Effector memory CD8-positive, alpha-beta T cell (primary cell): ENCODE measurements at places on chromosomes 6 and 20.

- no peak for DNase-seq
Observed at GRCh38 chr6:39389484-39389767, 66.9 kb upstream of the KCNK16 start.

GRCh38 chr6:119326291-119327005 lies 23.1 kb downstream of the MAN1A1 start:
- DNase-seq: no peak

GRCh38 chr6:139824864-139825263 lies 450.4 kb upstream of the CITED2 start:
- no peak for DNase-seq

GRCh38 chr6:159616456-159616855 lies 76.6 kb downstream of the SOD2 start:
- DNase-seq: no peak

DNA sequence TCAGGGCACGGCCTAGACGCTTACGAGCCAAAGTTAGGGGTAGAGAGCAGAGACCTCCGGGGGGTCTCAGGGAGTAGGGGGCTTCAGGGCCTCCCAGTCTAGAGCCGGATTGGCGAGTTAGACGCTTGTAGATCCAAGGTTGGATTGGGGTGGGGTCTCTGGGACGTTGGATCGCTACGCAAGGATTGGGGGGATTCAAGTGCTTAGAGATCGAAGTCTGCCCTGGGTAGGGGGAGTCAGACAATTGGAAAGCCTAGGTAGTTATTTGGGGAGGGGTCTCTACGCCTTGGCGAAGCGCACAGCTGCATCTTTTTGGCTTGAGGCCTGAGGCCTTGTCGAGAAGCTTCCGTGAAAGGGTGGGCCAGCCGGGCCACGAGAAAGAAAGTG lies 469 bp downstream of the STX16 start:
- peak; percentile 13 for DNase-seq

GRCh38 chr20:63915471-63915870 lies 20.5 kb downstream of the DNAJC5 start:
- DNase-seq: no peak

- no peak for DNase-seq
Observed at GRCh38 chr6:55064711-55065420, 109.4 kb upstream of the HCRTR2 start.

DNA sequence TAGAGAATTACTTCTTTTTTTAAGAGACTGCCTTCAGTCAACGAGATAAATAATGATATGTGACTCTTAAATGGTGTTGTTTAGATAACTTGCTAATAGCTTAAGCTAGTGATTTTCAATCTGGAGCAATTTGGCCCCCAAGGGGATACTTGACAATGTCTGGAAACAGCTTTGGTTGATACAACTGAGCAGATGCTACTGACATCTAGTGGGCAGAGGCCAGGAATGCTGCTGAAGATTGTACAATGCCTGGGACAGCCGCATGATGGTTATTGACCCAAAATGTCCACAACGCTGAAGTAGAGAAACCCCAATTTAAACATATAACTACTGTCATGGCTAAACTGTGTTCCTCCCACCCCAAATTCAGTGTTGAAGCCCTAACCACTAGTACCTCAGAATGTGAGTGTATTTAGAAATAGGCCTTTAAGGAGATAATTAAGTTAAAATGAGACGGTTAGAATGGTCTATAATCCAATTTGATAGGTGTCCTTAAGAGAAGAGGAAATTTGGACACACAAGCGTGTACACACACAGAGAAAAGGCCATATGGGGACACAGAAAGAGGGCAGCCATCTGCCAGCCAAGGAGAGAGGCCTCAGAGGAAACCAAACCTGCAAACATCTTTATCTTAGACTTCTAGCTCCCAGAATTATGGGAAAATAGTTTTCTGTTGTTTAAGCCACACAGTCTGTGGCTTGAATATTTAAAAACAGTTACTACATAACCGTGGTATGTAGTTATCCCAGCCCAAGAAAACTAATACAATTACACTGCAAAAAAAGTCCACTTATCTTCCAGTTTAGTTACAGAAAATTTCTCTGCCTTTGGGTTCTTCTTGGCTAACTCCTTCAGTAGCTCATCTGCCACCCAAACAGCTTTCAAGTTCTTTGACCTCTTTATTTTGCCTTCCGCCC lies 22.2 kb downstream of the RWDD2A start:
- DNase-seq: peak; percentile 43

DNA sequence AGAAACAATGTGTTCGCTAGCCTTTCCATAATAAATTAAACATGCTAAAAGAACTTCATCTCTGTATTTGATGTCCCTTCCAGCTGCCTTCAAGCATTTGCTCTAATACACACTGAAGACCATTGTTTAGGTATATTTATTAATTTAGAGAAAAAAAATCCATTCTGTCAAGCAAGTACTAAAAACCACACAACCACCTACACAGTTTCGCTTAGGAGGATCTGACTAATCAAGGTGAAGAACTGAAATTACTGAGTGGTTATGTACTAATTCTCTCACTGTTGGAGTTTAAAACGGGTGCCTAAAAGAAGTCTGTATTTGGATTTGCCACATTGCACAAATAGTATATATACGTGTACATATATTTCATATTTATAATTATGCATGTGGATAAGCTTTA lies 58.9 kb downstream of the GMDS start:
- no peak for DNase-seq

- peak; percentile 17 for DNase-seq
Observed at GRCh38 chr20:17967521-17968365, 851 bp downstream of the SNX5 start.

DNA sequence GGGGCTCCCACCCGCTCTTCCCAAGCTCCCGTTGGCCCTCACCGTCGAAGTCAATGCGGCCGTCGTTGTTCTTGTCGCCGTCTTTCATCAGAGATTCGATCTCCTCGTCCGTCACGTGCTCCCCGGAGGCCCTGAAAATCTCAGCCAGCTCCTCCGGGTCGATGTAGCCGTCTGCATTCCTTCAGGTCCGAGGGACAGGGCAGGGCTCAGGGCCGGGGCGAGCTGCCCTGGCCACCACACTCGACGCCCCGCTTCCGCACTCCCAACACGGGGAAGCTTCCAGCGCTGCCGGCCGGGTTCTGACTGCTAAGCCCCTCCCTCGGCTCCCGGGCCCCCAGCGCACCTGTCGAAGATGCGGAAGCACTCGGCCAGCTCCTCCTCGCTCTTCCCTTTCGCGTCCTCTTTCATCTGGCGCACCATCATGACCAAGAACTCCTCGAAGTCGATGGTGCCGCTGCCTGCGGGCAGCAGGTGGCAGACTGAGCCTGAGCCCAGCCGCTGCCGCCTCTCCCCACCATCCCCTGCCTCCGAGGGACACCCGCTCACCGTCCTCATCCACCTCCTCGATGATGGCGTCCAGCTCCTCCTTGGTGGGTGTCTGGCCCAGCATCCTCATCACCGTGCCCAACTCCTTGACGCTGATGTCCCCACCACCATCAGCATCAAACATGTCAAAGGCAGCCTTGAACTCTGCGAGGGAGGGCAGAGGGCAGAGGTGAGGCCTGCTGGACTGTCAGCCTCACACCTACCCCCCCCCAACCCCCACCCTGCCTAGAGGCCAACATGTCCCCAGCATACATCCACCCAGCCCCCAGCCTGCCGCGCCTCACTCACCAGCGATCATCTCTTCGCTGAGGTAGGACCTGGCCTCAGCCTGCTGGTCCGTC lies 2.9 kb downstream of the TNNC2 start:
- DNase-seq: peak; percentile 14

GRCh38 chr6:45901767-45902650 lies 113.7 kb downstream of the CLIC5 start:
- DNase-seq: no peak

- no peak for DNase-seq
Observed at GRCh38 chr6:15110726-15111354, 135.0 kb upstream of the JARID2 start.

DNA sequence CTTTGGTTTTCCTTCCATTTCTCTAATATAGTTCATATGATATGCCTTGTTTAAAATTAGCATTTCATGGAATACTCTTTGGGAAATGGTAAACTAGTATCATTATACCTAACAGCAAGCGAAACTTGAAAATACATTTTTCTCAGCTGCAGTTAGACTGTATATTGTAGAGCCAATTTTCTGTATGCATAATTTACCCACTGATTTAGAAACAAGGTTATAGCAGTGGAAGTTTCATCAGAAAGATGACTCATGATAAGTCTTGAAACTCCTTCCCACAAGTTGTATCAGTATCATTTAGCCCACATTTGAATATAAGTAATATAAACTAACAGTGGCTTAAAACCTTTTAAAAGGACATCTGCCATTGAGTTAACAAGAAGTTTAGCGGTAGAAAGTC lies 164.8 kb upstream of the BMP5 start:
- DNase-seq: no peak

DNA sequence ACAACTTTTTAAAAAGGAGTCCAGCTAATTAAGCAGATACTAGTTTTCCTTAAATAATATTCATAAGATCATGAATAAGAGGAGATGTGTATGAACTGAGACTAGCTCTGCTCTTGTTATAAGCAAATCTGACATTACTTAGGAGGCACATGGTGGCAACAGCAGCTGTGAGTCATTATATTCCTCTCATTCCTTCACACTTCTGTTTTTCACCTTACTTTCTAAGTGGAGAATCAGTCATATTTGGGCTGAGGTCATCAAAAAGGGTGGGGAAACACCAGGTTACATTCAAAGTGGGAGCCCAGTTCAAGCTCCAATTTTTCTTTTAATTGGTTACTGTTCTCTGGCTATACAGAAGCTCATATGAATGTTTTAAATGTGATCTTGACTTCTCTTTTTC lies 6.0 kb upstream of the RIPPLY2 start:
- DNase-seq: no peak

- no peak for DNase-seq
Observed at GRCh38 chr6:26129656-26130055, 42.4 kb downstream of the HFE start.

GRCh38 chr20:37919389-37920040 lies 16.6 kb downstream of the VSTM2L start:
- DNase-seq: no peak

- DNase-seq: no peak
Observed at GRCh38 chr6:143125455-143125854, 64.8 kb downstream of the AIG1 start.

- peak; percentile 24 for DNase-seq
Observed at GRCh38 chr6:166382500-166382932, 224 bp downstream of the MPC1 start.

- DNase-seq: no peak
Observed at GRCh38 chr6:98830146-98830545, 4.2 kb upstream of the POU3F2 start.

DNA sequence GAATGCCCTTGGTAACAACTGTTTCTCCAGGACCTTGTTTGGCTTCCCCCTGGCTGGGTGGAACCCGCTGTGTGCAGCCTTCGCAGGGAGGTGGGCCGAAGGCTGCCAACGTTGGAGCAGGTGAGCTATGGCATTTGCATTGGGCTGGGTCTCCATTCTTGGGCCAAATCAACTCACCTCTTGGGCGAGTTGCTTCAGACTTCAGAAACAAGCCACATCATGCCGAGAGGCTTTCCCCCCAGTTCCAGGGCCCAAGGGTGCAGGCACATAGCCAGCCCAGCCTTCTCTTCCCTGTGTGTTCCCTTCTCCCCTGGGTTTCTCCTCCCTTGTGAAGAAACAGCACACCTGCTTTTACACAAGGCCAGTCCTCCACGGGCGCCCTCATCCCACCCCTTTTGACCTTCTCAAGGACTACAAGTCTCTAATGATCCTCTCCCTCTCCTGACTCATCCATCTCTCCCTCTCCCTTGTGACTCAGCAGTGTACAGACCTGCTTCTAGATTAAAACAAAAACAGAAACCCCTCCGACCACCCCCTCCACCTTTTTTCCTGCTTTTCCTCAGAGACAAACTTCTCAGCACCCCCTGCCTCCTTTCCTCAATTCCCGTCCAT lies 41.6 kb downstream of the FAM209B start:
- DNase-seq: no peak

- DNase-seq: no peak
Observed at GRCh38 chr6:150894935-150895552, 29.5 kb downstream of the MTHFD1L start.

DNA sequence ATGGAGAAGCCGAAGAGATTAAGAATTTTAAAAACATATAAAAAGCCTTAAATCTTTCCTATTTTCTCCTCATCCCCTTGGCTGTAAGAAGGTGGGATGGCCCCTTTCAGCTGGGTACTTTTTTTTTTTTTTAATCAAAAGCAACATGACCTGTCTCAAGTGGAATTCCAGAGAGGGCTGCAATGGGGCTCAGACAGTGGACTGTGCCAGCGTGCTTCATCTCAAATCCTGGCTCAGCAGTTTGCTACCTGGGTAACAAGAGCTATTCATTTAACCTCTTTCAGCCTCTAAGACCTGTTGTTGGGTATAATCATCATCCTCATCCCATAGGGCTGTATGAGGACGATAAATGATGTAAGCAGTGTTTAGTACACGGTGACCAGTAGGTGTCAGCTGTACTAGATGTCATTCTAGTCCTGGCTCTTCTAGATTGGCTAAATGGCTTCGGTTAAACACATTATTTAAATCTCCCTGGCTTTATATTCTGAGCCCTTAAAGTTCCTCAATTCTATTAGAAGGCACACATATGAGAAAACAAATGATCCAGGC lies 6.9 kb upstream of the PPP1R3G start:
- DNase-seq: no peak

DNA sequence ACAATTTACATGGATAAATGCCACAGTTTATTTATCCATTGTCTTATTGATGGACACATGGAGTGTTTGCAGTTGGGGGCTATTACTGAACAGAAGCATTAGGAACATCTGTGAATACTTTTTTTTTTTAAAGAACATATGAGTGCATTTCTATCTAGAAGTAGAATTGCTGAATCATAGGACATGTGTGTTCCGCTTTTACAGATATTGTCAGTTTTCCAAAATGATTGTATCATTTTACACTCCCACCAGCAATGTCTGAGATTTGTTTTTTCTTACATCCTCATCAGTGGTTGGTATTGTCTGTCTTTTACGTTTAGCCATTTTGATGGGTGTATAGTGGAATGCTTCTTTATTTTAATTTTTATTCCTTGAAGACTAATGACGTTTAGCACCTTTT lies 42.0 kb upstream of the ASIP start:
- DNase-seq: no peak

GRCh38 chr20:3728876-3729275 lies 3.6 kb upstream of the HSPA12B start:
- no peak for DNase-seq

GRCh38 chr6:46452312-46452917 lies 38.8 kb downstream of the RCAN2 start:
- no peak for DNase-seq

GRCh38 chr6:89495961-89496535 lies 63.1 kb downstream of the ANKRD6 start:
- no peak for DNase-seq

DNA sequence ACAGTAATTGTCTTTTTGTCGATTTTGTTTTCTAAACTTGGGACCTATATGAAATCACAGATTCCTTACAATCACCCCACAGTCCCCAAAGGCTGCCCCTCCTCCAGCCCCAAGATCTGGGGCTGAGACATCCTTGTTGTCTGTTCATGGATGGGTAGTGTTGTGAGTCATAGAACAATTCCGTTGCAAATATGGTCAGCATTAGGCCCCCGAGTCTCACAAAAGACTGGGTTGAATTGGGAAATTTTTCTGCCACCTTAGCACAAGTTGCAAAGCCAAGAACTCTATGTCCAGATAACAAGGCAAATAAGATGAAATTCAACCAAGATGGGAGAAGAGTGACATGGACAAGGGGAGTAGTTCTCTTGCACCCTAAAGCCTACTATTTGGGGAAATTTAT lies 10.5 kb upstream of the TAB2 start:
- no peak for DNase-seq

GRCh38 chr6:22320750-22321149 lies 23.9 kb upstream of the PRL start:
- no peak for DNase-seq
